ENCODE measurements at places on chromosomes 7 and 10.

GRCh38 chr7:77757589-77757988 lies 40.6 kb downstream of the TMEM60 start:
- DNase-seq = no peak

DNA sequence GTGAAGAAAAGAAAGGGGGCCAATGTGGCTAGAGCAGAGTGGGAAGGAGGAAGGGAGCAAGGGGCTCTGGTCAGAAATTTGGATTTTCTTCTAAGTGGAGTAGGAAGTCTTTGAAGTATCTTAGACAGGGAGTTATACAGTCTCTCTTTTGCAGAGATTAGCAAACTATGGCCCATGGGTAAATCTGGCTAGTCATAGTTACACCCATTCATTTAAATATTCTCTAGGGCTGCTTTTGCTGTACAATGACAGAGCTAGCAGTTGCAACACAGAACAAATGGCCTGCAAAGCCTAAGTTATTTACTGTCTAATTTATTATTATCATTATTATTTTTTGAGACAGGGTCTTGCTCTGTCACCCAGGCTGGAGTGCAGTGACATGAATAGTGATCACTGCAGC lies 10.5 kb upstream of the LAMB4 start:
- DNase-seq = no peak

GRCh38 chr7:104341546-104341945 lies 13.1 kb downstream of the LHFPL3 start:
- no peak for DNase-seq

GRCh38 chr7:83060218-83060617 lies 102.5 kb downstream of the PCLO start:
- no peak for DNase-seq

DNA sequence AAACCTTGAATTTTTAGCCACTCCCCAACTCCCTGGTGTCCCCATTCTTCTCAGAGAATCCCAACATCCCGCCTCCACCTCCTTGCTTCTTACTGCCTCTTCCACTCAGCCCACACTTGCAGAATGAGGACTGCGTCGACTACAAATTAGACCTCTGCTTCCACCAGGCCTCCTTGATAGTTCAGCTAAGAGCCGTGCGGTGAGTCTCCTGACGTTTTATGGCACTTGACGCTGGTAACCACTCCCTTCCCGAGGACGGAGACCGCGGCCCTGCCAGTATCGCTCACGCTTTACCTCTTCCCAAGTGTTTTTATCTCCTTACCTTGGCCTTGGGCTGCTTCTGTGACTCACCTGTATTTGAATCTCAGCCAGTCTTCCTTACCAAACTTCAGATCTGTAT lies 31.1 kb downstream of the RBM17 start:
- DNase-seq = no peak

DNA sequence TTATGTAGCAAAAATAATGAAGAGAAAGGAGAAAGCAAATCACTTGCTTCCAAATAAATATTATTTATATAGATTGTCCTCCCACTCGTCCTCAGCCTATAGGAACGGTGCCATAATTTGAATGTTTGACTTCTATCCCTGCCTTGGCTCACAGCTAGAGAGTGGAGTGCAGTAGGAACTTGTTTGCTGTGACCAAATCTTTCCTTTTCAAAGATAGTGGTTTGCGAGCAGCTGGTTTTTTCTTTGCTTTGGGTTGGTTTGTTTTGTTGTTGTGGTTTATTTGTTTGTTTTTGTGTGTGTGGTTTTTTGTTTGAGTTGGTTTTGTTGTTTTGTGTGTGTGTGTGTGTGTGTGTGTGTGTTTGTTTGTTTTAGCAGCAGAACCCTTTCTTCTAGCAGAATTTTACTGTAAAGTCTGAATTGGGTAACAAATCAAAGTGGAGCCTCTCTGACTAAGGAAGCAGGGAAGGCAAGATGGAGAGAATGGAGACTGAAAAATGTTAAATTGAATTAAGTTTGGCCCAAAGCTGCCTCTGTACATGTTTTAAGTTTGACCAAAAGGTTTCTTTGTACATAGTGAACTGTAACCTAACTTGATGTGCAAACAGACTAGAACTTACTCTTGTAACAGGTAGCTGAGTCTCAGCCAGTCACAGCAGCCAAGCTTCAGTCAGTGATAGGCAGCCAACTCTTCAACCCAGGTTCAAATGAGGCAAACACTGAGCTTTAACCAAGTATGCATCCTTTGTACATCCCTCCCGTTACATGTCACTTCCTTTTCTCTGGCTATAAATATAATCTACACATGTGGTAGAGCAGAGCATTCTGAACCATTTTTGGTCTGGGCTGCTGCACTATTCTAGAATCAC lies 149.5 kb upstream of the LRGUK start:
- DNase-seq = no peak

- no peak for DNase-seq
Observed at GRCh38 chr7:115145512-115145911, 223.6 kb downstream of the MDFIC start.

- no peak for DNase-seq
Observed at GRCh38 chr7:106610996-106611886, 49.7 kb downstream of the CCDC71L start.

DNA sequence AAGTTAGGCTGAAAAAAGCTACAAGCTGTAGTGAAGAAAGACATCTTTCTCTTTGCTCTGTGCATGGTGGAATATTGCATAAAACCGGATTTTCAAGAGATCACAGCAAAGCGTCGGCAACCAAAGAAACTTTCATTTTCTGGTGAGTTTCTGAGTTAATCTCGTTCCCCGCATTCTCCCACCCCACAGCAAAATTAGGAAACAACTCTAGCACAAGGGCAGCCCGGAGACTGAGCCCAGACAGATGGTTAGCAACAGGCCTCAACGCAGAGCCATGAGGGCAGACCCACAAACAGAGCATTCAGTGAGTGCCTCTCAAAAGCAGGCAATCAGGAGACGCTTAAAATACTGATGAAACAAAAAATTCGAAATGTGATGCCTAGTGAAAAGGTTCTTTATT lies 396.1 kb upstream of the KLF6 start:
- no peak for DNase-seq

GRCh38 chr10:43136432-43136831 lies 1.8 kb upstream of the CSGALNACT2 start:
- DNase-seq = no peak

Data from smooth muscle cell of the brain vasculature (primary cell).